ENCODE measurements at places on chromosomes 13 and 19.

DNA sequence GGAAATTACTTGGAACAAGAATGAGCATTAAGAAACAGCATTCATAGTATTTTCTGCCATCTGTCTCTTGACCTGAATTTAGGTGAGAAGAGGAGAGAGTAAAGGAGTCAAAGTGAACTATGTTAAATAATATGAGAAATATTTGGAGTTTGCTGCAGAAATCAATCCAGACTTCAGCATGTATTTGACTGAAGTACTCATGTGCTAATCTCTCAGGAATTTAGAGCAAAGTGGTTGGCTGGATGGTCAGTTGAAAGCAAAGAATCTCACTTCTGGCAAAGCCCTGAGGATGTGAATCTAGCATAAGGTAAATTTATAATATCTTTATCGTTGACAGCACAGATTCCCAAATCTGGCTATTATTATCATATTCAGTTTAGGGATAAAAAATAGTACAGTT is 394.3 kb downstream of the PCDH17 start:
- H3K4me3 ChIP-seq: no peak overlapping the region
- no peak overlapping the region for H3K27ac ChIP-seq

GRCh38 chr19:51507192-51507591 is 5.6 kb upstream of the SIGLEC12 start:
- H3K27me3 ChIP-seq: peaks cover 1% of the 10 kb centered on the region
- DNase-seq: no peak
- no peaks in the 10 kb centered on the region for H3K36me3 ChIP-seq
- H3K4me1 ChIP-seq: no peaks in the 10 kb centered on the region
- no peak overlapping the region for H3K27ac ChIP-seq

GRCh38 chr13:73835138-73835721 is 299.0 kb downstream of the KLF12 start:
- no peak overlapping the region for H3K27ac ChIP-seq
- H3K4me3 ChIP-seq: no peak overlapping the region
- H3K36me3 ChIP-seq: no peaks in the 10 kb centered on the region
- peaks cover 8% of the 10 kb centered on the region for H3K4me1 ChIP-seq
- DNase-seq: peak; percentile 47
- H3K27me3 ChIP-seq: no peaks in the 10 kb centered on the region

- peaks cover 22% of the 10 kb centered on the region for H3K4me1 ChIP-seq
- no peak overlapping the region for H3K4me3 ChIP-seq
- no peak overlapping the region for H3K27ac ChIP-seq
- no peaks in the 10 kb centered on the region for H3K27me3 ChIP-seq
- DNase-seq: no peak
- H3K36me3 ChIP-seq: peaks cover 30% of the 10 kb centered on the region
Observed at GRCh38 chr13:94609196-94609595, 7.5 kb downstream of the GPR180 start.

GRCh38 chr19:6718741-6719539 is 1.5 kb downstream of the C3 start:
- peaks cover 18% of the 10 kb centered on the region for H3K27me3 ChIP-seq
- H3K36me3 ChIP-seq: peaks cover 6% of the 10 kb centered on the region
- H3K27ac ChIP-seq: no peak overlapping the region

- no peaks in the 10 kb centered on the region for H3K36me3 ChIP-seq
- H3K27ac ChIP-seq: no peak overlapping the region
- peaks cover 25% of the 10 kb centered on the region for H3K27me3 ChIP-seq
- no peak for DNase-seq
- no peak overlapping the region for H3K4me3 ChIP-seq
Observed at GRCh38 chr13:46386392-46387063, 524 bp downstream of the RUBCNL start.

GRCh38 chr19:50238043-50238442 is 34.6 kb downstream of the MYH14 start:
- H3K27ac ChIP-seq: no peak overlapping the region
- no peaks in the 10 kb centered on the region for H3K4me1 ChIP-seq
- no peaks in the 10 kb centered on the region for H3K36me3 ChIP-seq
- H3K27me3 ChIP-seq: peaks cover 9% of the 10 kb centered on the region
- no peak overlapping the region for H3K4me3 ChIP-seq
- DNase-seq: no peak

DNA sequence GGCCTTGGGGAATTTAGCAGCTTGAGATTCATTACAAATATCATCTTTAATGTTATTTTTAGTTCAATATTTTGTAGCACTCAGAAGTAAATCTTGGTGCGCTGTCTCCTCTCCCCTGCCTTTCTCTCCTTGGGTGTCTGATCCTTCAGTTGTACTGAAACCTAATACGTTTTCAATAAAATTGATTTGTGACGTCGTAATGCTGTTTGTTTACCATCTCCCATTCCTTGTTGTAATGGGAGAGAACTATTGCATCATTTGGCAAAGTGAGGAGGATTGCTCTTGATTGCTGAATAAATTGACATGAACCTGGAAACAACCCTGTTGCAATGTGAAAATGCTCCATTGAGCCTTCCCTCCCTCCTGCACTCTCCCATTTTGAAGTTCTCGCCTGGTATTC is 43.2 kb upstream of the TSHZ3 start:
- no peaks in the 10 kb centered on the region for H3K4me1 ChIP-seq
- no peaks in the 10 kb centered on the region for H3K36me3 ChIP-seq
- H3K4me3 ChIP-seq: no peak overlapping the region

- DNase-seq: no peak
- H3K36me3 ChIP-seq: peaks cover 37% of the 10 kb centered on the region
- no peak overlapping the region for H3K4me3 ChIP-seq
- H3K27ac ChIP-seq: no peak overlapping the region
- H3K27me3 ChIP-seq: peaks cover 1% of the 10 kb centered on the region
Observed at GRCh38 chr13:30659980-30660379, 42.3 kb downstream of the USPL1 start.

DNA sequence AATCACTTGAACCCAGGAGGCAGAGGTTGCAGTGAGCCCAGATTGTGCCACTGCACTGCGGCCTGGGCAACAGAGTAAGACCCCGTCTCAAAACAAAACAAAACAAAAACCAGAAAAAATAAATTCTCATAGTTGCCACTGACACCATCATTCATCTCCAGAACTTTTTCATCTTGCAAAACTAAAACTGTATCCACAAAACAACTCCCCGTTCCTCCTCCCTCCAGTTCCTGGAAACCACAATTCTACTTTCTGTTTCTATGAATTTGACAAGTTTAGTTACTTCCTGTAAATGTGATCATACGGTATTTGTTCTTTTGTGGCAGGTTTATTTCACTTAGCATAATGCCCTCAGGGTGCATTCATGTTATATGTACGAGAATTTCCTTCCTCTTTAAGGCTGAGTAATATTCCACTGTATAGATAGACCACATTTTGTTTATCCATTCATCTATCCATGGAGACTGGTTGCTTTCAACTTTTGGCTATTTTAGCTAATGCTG is 13.2 kb upstream of the ADGRE5 start:
- no peak overlapping the region for H3K27ac ChIP-seq
- H3K4me3 ChIP-seq: no peak overlapping the region
- no peak for DNase-seq
- H3K4me1 ChIP-seq: peaks cover 21% of the 10 kb centered on the region

DNA sequence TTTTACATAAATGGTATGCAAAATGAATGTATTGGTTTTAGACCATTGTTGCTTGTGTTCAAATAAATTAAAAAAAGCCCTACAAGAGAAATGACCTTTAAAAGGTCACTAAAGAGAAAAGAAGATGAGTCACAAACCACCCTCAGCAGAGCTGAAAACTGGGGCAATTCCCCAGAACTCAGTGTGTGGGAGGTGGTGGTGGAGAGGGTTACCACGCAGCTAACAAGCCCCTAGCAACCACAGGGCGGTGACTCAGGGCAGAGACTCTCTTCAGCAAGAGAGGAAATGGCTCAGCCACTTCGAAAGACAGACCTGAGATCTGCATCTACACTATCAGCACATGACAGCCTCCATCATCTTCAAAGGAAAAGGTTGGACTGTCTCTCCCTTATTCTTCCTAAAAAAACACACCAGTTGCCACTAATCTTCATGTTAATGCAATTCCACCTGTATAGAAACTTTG is 29.4 kb upstream of the NDFIP2 start:
- peak overlapping the region; percentile 96 for H3K27ac ChIP-seq
- DNase-seq: peak; percentile 93
- no peaks in the 10 kb centered on the region for H3K27me3 ChIP-seq
- peak overlapping the region; percentile 77 for H3K4me3 ChIP-seq
- no peaks in the 10 kb centered on the region for H3K36me3 ChIP-seq

DNA sequence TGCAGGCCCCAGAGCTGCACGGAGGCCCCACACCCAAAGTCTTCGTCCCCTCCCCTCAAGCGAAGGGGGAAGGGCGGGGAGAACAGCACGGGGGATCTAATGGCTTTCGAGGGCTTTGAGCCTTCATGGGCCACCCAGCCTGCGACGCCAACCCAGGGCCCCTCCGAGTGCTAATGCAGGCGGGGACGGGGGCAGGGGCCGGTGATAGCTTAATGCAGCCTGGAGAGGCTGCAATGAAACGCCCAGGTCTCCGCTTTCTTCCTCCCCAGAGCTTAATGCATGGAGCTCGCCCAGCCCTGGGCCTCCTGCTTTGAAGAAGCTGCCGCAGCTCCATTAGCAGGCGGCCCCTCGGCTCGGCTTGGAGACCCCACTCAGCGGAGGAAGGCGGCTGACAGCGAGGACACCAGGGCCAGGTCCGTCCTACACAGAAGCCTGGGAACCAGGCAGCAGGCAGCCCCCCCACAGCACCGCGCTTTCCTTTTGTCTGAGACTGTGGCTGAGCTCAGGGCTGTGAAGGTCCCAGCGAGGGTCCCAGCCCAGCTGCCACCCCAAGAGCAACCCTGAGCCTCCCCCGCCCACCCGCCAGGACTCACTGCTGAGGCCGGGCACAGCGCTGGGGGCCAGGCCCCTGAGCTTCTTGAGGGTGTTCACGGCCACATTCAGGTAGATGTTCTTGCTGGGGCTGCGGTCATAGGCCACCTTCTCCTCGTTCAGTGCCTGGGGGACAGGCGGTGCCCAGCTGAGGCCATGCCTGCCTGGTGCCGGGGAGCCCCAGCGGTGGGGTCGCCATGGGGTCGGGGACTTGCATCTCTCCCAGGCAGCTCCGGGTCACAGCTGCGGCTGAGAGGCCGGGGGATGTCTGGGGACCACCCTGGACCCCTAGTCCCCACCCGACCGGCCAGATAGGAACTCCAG is 7.5 kb upstream of the ATP8B3 start:
- H3K27ac ChIP-seq: no peak overlapping the region
- H3K27me3 ChIP-seq: no peaks in the 10 kb centered on the region
- no peak overlapping the region for H3K4me3 ChIP-seq
- H3K4me1 ChIP-seq: no peaks in the 10 kb centered on the region
- H3K36me3 ChIP-seq: peaks cover 4% of the 10 kb centered on the region

GRCh38 chr19:13872695-13873389 is 4.1 kb upstream of the NANOS3 start:
- peak overlapping the region; percentile 66 for H3K4me3 ChIP-seq
- no peaks in the 10 kb centered on the region for H3K36me3 ChIP-seq
- peaks cover 11% of the 10 kb centered on the region for H3K4me1 ChIP-seq
- H3K27me3 ChIP-seq: no peaks in the 10 kb centered on the region

DNA sequence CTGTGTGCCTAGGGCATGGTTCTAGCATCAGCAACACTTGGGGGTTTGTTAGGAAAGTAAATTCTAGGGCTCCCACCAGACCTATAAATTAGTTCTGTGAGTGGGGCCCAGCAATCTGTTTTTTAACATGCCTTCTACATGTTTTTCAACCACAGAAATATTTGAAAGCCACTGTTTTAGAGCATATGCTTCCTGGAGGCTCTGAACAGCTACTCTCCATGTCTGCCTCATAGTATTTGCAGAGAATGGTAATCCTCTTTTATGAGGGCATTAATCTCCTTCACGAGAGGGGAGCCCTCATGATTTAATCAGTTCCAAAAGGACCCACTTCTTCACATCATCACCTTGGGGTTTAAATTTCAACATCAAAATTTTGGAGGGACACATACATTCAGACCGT is 6.0 kb downstream of the SPATA13 start:
- peak overlapping the region; percentile 90 for H3K27ac ChIP-seq
- peaks cover 21% of the 10 kb centered on the region for H3K36me3 ChIP-seq
- DNase-seq: no peak
- H3K4me3 ChIP-seq: no peak overlapping the region

- H3K4me1 ChIP-seq: peaks cover 10% of the 10 kb centered on the region
- peak overlapping the region; percentile 84 for H3K27ac ChIP-seq
Observed at GRCh38 chr13:101258509-101258908, 157.8 kb downstream of the NALCN start.

DNA sequence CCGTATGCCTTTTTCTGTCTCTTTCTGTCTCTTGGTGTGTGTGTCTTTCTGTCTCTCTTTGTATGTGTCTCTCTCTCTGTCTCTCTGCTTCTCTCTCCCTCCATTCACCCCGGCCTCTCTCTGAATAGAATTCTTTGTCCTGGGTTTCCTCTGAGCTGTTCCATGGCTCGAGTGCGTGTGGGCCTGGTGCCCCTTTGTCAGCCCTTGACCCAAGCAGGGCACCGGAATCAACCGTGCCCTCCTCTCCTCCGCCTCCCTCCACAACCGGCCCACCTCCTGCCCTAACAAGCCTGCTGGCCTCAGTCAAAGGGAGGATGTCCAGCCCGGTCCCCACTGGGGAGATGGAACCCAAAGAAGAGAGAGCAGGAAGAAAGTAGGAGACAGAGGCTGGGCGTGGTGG is 3.2 kb downstream of the AXL start:
- peaks cover 11% of the 10 kb centered on the region for H3K27me3 ChIP-seq
- H3K4me3 ChIP-seq: peak overlapping the region; percentile 86
- peaks cover 76% of the 10 kb centered on the region for H3K4me1 ChIP-seq
- DNase-seq: no peak

GRCh38 chr13:50596776-50597203 is 246.7 kb downstream of the DLEU7 start:
- peaks cover 19% of the 10 kb centered on the region for H3K27me3 ChIP-seq
- no peak overlapping the region for H3K4me3 ChIP-seq
- DNase-seq: no peak
- H3K4me1 ChIP-seq: peaks cover 15% of the 10 kb centered on the region
- H3K27ac ChIP-seq: no peak overlapping the region
- H3K36me3 ChIP-seq: no peaks in the 10 kb centered on the region

DNA sequence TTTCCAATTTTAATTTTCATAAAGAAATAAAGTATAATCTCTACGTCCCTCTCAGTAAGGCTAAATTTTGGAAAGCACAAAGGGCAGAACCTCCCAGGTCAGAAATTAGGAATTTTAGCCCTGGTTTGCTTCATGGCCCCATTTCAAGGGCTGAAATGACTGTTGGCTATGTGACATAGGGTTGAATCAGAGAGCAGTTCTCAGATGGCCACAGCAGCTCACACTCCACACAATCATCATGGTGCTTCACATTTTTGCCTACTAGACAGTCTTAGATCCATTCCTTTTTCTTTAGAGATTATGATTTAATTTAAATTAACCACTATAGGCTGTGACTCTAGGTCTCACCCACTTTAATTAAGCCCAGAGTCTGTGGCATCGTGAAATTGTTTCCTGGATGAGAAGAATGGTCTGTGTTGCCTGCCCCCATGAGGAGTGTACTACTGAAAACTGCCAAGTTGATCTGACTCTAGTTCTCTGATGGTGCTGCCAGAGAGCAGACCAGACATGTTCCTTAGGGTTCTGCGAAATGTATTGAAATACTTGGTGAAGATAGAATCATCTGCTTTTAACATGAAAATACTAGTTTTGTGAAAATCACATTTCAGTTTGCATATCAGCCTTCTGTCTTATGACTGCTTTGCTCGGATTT is 57.4 kb downstream of the ESD start:
- H3K4me3 ChIP-seq: no peak overlapping the region
- no peaks in the 10 kb centered on the region for H3K27me3 ChIP-seq

- no peak overlapping the region for H3K4me3 ChIP-seq
- H3K4me1 ChIP-seq: peaks cover 6% of the 10 kb centered on the region
- peaks cover 3% of the 10 kb centered on the region for H3K27me3 ChIP-seq
Observed at GRCh38 chr19:1232652-1233072, 5.1 kb downstream of the CBARP start.

Data from HFFc6 (cell line).